ENCODE measurements at places on chromosomes 13 and 19.

DNA sequence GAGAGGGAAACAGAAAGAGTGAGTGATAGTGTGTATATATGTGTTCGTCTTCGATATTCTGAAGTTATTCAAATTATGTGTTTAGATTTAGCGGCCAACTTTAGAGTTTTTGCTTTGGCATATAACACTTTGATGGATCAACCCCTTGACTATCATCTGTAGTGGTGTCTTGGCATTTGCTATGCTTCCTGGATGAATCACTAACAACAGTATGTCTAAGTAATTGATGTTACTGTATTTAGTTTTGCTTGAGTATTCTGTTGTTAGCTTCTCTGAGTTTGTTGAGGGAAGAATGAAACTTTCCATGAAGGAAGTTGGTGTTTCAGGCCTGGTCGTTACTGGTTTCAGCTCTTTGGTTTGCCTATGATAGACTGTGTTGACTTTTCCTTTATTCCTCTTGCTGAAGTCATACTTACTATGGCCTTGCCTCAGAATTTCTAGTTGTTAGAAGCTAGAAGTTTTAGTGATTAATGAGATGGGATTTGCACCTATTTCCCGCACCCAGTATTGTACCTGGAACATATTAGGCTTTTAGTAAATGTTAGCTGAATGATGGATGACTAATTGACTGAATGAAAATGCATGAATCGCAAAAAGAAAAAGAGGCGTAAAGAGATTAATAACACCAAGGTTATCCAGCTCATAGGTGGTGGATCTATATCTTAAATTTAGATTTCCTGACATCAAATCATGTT, 20.7 kb downstream of the NDFIP2 start:
- no peak for DNase-seq

GRCh38 chr19:662207-662961, 630 bp downstream of the RNF126 start:
- no peak for DNase-seq

DNA sequence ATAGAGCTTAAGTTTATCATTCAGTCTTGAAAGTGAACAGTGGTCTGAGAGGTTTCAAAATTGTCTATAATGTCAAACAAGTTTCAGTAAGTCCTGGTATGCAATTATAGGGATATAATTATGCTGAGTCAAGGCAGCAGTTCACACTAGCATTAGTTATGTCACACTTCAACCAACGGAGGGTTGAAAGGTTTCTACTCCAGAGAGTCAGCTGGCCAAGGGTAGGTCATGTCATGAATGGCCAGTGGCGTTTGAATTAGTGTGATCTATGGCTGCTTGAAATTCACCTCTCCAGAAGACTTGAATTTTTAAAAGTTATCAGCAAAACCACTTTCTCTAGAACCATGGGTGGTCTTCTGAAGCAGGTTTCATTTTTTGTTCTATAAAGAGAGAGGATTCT, 108.6 kb downstream of the TNFRSF19 start:
- DNase-seq, result no peak

DNA sequence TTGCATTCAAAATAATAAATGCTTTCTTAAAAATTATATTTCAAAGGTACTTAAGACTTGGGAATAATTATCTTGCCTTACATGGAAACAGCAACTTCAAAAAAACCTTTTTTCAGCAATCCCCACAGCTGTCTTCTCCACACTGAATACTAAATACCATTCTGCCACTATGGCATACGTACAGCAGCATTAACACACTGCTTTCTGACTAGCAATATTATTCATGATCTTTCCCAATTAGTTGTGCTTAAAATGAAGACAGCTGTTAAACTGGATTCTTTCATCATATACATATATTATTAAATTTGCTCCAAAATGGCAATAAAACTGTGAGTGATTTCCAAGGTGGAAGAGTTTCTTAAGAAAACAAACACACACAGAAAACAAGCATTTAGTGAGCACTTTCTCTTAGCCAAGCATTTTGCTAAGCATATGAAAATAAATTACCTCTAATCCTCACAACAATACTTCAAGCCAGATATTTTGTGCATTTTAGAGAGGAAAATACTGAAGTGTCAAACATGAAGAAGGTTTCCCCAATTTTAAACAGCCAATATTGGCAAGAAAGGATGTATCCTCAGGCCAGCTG, 609.5 kb downstream of the SLITRK1 start:
- no peak for DNase-seq

DNA sequence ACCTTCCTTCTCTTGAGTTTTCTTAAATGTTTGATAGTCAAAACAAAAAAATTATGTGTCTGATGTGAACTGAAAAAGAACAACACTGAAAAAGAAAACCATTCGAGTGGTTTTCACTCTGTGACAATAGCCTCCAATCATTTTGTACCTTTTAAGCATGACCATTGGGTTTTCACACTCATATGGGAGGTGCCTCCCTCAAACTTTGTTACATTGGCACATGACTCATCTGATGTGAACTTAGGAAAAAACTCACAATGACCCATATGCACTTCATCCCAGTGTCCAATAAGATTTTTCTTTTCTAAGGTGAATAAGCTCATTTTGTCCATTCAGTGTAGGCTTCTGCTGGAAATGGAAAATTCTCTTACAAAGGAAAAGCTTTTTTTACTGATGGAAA, 66.6 kb upstream of the XPO4 start:
- peak; percentile 7 for DNase-seq

DNA sequence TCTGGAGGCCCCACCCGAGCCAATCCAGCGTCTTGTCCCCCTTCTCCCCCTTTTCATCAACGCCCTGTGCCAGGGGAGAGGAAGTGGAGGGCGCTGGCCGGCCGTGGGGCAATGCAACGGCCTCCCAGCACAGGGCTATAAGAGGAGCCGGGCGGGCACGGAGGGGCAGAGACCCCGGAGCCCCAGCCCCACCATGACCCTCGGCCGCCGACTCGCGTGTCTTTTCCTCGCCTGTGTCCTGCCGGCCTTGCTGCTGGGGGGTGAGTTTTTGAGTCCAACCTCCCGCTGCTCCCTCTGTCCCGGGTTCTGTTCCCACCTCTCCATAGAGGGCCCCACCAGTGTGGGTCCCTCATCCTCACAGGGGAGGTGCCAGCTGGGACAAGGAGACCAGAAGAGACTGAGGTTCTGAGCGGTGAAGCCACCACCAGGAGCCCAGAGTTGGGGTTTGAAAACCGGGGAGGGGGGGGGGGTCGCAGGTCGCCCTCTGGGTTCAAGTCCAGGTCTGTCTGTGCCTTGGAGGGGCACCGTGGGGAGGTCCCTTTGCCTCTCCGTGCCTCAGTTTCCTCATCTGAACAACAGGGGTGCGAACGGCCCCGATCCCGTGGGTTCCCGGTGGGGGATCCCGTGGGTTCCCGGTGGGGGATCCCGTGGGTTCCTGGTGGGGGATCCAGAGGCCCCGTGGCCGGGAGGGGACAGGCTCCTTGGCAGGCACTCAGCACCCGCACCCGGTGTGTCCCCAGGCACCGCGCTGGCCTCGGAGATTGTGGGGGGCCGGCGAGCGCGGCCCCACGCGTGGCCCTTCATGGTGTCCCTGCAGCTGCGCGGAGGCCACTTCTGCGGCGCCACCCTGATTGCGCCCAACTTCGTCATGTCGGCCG, at the start of gene ELANE:
ELANE (plus strand) TSS at position 168 of the 878 bp plus-strand sequence; CDS start at position 194, 26 bp downstream.
- no peak for DNase-seq

- DNase-seq, result peak; percentile 29
Measured at GRCh38 chr19:35908973-35909683, 1.0 kb upstream of the TYROBP start.

- no peak for DNase-seq
Measured at GRCh38 chr13:72662548-72662947, 64.9 kb downstream of the MZT1 start.

GRCh38 chr13:42567906-42568305, 6.0 kb upstream of the TNFSF11 start:
- no peak for DNase-seq

- no peak for DNase-seq
Measured at GRCh38 chr19:9850235-9850959, 15.3 kb downstream of the PIN1 start.

DNA sequence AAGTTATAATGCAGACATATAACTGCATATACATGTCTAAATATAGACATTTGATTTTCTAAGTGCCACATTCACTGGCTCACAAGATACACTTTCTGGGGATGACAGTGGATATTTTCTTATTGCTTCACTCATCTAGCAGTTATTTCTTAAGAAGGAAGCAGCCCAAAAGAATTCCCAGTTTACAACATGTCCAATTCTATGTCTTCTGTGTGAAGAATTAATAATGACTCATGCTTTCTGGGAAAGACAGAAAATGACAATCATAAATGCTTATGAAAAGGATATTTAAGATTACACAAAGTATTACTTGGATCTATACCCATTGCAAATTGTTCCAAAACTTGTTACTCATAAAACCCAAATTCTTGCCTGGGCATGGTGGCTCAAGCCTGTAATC, 543.4 kb downstream of the SUCLA2 start:
- DNase-seq, result no peak

DNA sequence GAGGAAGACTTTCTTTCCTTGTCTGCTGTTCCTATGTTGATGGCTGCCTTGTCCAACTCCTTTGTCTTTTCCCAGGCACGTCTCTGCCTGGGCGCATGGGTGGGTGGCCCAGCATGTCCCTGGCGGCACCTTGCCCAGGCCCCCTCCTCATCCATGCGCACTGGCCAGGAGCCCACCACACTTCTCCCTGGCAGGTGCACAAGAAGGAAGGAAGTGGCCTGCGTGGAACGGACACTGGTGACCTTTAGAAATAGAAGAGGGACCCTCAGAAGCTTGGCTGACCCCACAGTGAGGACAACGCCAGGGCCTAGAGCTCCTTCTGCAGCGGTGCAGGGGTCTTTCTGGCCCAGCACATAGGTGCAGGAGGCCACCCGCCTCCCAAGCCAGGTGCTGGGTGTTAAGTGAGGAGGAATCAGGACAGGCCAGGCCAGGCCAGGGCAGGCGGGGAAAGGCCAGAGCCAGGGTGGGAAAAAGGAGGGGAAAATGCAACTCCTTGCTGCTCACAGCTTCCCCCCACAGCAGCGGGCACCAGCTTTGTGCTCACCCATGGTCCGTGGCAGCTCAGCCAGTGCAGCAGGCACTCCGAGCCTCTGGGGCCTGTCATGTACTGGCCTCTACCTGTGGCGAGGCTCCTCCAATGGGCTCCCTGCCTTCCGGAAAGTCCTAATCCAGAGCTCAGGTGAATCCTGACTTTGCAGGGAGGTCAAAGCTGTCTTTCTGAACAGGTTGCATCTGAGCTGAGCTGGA, 104.0 kb downstream of the SOX1 start:
- DNase-seq, result no peak

GRCh38 chr13:111482126-111482525, 161.7 kb downstream of the TEX29 start:
- DNase-seq, result no peak

DNA sequence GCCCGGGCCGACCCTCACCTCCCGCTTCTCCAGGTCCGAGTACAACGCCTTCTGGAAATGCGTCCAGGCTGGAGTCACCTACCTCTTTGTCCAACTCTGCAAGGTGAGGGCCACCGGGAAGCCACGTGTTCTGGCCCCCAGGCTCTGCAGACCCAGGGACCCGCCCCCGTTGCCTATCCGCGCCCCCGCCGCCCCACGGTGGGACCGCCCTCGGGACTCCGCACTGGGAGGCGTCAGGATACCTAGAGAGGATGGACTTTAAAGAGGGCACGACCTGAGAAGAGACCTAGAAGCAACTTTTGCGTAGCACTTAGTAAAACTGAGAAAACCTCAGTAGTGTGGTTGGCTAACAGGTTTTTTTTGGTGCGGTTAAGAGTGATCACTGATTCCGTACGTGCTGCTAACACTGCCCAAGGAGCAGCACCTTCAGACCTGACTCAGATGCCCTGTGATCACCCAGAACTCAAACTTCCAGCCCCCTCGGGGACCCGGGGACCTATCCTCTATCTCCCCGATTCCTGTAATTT, 492 bp downstream of the TMEM147 start:
- DNase-seq, result peak; percentile 10

GRCh38 chr13:107361666-107362065, 793.7 kb upstream of the ARGLU1 start:
- DNase-seq, result no peak

DNA sequence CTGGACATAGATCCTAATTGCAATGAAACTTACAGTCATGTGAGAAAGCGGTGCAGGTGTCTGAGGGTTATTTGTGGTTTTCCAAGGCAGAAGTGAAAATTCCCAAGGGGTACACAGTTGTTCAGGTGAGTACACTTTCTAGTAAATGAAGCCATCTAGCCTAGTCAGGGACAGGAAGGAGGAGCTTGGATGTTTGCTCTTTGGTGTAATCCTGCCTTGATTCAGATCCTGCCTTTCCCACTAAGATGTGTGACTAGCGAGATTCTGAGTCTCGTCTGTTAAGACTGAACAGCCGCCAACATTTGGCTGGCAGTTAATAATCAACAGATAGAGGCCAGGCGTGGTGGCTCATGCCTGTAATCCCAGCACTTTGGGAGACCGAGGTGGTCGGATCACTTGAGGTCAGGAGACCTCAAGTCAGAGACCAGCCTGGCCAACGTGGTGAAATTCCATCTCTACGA, 2.5 kb downstream of the RPS9 start:
- DNase-seq, result no peak

DNA sequence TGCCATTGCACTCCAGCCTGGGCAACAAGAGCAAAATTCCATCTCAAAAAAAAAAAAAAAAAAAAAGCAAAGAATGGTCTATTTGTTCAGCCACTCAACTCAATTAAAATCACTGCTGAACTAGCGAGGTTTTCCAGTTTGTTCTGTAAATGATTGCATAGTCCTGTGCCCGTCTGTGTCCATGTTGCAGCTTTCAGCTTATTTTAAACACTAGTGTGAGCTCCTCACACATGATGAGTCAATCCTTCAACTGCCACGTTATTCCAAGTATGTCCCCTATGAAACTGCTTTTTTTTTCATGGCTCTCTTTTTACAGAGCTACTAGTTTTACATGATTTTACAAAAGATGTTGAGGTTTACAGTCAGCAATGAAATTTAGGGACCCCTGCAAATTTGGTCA, 12.2 kb downstream of the SUGP2 start:
- DNase-seq, result peak; percentile 63

GRCh38 chr13:66358564-66358963, 871.6 kb downstream of the PCDH9 start:
- no peak for DNase-seq

DNA sequence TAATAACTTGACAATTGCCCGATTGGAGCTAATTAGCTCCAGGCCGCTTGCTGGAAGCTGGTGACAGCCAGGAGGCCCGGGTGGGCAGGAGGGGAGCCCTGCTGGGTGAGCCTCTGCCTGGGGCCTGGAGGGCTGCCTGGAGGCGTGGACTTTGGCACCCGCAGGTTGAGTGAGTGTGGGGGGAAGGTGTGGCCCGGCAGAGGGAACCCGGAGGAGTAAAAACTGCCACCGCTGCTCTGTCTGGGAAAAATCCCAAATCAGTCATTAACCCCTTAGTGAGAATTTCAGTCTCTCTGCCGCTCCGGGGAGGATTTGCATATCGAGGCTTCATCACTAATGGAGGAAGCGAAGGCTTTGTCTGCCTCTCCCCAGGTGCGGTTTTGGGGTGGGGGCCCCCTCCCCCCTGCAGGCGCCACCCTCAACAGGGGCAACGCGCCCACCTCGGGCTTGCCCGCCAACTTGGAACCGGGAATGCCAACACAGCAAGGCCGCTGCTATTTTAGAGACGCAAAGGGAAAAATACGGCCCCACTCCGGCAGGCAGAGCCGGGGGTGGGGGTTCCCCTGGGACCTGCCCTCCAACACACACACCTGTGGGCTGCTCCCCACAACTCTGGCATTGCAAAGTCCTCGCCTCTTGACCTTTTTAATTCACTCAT, 6.2 kb downstream of the EFNA2 start:
- DNase-seq, result no peak

GRCh38 chr19:18208098-18208951, 4.5 kb upstream of the RAB3A start:
- no peak for DNase-seq
